ENCODE measurements at places on chromosomes 4 and X.

DNA sequence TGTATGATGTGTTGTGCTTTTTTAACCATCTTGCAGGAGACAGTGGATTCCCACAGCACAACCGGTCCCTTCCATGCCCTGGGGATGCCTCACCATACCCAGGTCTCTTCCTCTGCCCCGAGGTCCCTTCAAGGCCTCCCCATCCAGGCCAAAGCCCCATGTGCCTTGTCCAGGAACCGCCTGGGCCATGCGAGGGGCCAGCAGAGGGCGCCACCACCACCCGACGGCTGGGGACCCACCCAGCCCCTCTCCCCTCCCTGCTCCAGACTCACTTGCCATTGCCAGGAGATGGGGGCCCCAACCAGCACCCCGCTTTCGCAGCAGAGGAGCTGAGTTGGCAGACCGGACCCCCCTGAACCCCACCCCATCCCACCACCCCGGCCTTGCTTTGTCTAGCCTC, 485.5 kb downstream of the TRAM1L1 start:
- no peak for DNase-seq

GRCh38 chr4:41369680-41370079, 113.0 kb downstream of the UCHL1 start:
- no peak for DNase-seq

DNA sequence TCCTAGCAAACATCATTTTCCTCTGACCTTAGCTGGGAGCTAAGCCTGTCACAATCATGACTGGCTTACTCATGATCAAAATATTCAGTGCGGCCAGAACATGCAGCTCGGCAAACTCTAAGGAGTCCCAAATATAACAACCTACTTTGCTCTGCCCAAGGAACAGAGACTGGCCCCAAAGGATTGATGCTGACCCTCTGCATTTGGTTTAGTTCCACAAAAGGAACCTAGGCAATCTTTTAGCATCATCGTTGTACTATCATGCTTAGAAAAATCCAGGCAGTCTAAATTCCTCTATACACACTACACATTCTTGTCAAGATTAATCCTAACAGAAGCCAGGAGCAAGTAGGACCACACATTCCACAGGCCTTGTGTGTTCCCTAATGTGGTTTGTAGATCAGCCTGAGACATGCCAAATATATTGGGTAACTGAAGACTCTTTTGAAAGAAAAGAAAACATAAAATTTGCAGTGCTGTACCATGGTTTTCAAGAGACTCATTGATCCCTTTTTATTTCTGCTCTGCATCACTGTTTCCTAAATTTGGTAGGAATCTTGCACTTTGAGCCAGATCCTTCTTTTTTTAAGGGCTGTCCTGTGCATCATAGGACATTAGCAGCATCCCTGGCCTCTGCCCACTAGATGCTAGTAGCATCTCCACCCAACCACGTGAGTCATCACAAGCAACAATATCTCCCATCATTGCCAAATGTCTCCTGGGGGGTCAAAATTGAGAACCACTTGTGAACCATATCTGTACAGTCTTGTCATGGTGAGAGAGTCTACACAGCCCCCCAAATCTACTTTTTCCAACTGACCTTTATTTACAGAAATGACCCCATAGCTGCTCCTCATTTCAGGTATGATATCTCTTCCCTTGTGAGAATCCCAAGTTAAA, 17.6 kb upstream of the CC2D2A start:
- no peak for DNase-seq

GRCh38 chr4:80112236-80112635, 39.2 kb upstream of the ANTXR2 start:
- no peak for DNase-seq

DNA sequence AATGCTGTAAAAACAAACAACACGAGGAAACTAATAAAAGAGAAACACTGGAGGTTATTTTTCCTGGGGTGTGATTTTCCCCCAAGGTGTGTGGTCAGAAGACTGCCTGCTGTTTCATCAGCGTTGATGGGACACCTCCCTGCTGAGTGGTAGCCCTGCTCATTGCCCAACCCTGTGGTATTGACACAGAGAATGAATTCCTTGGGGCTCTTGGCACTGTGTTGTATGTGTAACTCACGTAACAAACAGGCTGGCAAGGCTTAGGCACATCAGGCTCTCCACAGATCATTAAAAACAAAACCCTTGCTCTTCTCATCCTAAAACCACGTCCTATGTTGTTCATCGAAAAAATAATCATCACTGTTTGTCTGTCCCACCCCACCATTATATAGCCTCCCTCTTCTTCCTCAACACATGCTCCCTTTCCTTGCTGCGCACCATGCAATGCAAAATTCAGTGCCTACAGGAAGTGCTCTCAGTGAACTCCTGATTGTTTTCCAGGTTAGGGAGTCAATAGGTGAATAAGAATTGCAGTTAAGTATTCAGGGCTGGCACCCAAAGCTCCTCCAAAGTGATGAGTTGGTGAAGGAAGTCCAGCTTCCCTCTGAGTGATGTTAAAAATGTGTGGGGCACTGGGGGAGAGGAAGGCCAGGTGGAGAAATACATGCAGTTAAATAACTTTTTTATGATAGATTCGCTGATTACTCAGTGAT, 11.4 kb upstream of the PUDP start:
- no peak for DNase-seq

DNA sequence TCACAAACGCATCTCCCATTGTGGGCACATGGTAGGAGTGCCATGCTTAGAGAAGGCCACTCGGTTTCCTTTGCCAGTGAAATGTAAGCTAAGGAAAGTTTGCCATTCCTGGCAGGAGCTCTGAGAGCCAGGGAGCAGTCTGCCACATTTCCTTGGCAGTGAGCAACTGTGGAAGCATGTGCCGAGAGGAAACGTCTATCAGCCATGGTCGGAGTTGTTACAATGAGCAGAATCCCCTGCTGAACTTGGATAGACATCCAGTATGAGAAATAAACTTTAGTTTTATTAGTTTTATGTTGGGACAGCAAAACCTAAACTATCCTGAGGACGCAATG, 51.1 kb downstream of the ENOPH1 start:
- no peak for DNase-seq

DNA sequence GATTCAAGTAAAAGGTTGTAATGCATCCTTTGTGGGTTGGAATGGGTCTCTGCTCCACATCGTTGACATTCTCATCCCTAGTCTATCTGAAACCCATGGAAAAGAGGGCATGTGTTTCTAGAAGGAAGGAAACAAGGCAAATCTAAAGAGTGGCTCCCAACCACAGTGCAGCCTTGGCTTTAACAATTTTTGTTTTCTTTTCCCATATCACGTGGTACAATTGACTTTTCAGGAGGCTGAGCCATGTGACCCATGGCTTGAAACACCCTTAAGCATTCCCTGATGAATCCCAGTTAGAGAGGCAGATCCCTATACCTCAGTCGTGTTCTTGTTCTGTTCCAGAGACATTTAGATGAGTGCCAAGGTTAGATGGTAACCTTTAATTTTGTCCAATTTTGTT, 12.8 kb downstream of the DCUN1D4 start:
- no peak for DNase-seq

GRCh38 chr4:147924604-147925412, 192.9 kb downstream of the ARHGAP10 start:
- peak; percentile 9 for DNase-seq

GRCh38 chr4:17336524-17336961, 175.3 kb downstream of the QDPR start:
- no peak for DNase-seq

DNA sequence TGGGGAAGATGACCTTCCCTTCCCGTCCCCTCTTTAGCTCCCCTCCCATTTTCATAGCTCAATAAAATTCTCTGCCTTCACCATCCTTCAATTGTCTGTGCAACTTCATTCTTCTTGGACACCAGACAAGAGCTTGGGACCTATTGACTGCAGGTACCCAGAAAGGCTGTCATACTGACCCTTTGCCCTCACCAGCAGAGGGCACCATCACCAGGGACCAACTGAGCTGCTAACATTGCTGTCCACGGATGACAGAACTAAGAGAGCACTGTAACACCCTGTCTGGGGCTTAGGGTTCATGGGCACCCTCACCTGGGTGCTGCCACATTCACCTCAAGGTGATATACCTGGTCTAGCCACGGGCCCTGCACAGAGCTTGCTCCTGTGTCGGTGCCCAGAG, 141.3 kb upstream of the VCX3B start:
- no peak for DNase-seq

DNA sequence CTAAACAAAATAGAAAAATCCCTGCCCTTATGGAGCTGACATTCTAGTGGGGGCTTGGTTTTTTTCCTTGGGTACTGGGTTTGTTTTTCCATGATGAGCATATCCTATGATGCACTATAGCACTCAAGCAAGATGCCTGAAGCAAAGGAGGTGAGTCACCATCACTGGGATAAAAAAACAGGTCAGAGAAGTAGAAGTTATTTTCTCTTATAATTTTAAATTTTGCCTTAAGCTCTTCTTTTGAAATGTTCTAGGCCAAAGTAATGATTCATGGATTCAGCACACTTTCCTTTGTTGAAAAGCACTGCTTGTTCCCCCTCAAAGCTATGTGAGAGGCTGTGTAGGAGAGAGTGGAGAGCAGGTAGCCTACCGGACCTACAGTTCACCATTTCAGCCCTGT, 15.2 kb upstream of the CXCL2 start:
- DNase-seq, result no peak

DNA sequence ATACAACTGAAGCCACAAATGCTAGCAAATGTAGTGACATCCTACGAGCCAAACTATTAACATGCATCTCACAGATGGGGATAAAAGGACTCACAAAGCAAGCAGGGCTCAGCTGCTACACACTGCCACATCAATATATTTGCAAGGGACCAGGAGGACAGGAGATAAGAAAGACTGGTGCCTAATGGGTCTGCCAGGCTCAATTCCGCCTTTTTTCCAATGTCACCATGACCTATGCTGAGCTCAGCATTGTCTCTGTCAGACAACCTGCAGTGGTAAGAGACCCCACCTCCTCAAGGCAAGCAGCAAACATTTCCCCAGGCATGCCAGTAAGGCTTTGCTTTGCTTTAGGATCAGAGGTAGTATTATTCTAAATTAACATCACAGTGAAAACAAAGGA, 435 bp downstream of the DCX start:
- no peak for DNase-seq

DNA sequence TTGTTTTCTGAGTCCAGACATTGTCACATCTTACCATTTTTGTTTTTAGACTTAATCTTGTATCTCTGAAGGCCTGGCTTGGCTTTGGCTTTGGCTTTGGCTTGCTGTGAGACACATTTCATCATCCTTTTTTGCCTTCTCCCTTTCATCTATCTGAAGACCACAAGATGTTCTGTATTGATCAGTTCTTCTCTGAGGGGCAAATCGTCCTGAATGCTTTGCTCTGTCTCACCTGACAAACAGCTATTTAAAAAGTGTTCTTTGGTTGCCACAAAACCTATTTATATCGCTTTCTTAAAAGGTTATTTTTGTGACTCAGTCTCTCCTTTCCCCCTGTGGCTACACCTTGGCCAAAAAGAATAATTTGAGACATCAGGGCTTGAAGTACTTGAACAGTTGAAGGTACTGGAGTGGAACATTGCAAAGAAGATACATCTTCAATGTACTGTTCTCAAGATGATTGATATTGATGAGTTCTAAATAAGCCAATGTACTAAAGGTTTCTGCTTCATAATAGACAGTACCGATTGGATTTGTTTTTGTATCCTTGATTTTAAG, 80.7 kb downstream of the ALG13 start:
- DNase-seq, result no peak

- no peak for DNase-seq
Observed at GRCh38 chr4:14446904-14447303, 555.4 kb upstream of the CPEB2 start.

GRCh38 chr4:25890571-25891485, 23.2 kb upstream of the SMIM20 start:
- DNase-seq, result no peak

- DNase-seq, result no peak
Observed at GRCh38 chrX:134894373-134894895, 96.4 kb upstream of the SMIM10 start.

- DNase-seq, result no peak
Observed at GRCh38 chrX:11080741-11081305, 30.3 kb upstream of the HCCS start.

- DNase-seq, result no peak
Observed at GRCh38 chrX:8313844-8314243, 142.8 kb upstream of the VCX2 start.

DNA sequence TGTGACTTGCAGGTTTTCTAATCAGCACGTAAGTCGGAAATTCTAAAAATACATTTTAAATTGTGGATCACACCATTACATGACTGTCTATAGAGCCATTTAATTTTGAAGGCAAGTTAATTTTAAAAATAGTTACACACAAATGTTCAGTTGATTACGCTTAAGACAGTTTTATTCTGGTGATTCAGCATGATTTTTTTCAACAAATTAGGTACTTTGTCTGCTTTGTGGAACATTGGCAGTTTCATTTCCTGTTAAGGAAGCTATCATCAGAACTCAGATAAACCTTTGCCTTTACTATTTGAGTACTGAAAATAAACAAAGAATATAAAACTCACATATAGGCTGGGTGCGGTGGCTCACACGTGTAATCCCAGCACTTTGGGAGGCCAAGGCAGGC, 19.5 kb downstream of the SAT1 start:
- DNase-seq, result no peak

DNA sequence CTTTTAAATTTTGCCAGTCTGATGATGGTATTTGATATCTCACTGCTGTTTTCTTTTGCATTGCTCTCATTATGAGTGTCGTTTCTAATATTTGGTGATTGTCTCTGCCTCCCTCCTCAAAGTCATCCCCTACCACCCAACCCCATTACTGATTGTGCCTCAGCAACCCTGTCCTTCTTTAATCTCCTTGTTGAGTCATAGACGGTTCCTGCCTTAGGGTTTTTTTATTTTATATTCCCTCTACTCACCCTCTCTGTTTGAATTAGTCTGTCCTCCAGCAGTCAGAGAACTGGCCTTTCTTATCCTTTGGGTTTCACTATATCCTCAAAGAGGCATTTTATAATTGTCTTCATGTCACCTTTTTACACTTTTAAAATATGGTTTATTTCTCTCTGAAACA, 409.3 kb upstream of the CPEB2 start:
- DNase-seq, result no peak

GRCh38 chrX:72478853-72479252, 93.8 kb downstream of the HDAC8 start:
- no peak for DNase-seq

GRCh38 chrX:13007519-13008188, 32.7 kb downstream of the TMSB4X start:
- DNase-seq, result no peak

DNA sequence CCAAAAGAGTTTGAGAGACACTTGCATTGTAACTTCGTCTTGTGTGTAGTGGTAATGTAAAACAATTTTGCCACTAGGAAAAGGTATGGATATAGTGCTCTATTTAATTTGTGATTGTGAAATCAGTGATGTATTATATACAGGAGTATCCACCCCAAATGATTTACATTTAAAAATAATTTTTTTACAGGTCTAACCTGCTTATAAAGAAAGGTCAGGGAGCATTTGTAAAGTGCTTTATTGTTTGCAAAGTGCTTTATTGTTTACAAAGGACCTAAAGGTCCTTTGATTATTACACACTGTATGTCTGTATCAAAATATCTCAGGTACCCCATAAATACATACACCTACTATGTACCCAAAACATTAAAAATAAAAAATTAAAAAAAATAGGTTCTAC, 70.3 kb downstream of the DCK start:
- DNase-seq, result no peak
